ENCODE measurements at places on chromosomes 2 and 18. TPM values are rescaled to one million over a fixed set of nuclear protein-coding genes. Genes with fewer than 3 reads are reported as not detected.

- no peak for DNase-seq
Observed at GRCh38 chr2:162013514-162014475, 60.2 kb downstream of the DPP4 start.

DNA sequence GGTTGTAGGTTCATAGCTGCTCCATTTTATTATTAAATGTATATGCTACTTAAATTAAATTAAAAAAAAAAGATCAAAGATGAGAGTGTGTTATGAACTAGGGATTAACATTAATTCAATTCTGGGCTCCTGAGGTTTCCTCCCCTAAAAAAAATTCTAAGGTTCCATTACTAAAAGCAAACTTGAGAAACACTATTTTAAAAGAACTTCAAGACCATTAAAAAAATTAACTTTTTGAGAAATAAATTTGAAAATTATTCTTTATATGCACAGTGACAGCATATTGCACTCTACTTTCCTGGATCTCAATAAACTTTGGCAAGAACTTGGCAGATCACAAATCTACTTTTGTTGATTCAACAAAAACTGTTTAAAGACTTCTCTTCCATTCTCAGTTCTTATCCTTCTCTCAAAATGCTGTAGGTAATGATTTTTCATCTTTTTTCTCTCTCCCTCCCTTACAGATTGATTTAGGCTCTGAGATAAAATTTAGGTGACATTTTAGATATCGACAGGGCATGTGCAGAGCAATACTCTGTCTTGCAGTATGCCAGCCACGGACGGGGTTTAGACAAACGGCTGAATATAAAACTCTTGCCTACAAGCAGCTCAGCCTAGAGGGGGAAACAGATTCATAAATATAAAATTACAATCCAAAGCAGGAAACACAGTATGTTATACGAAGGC lies 592 bp upstream of the MARS2 start:
- no peak for DNase-seq

- DNase-seq: no peak
Observed at GRCh38 chr2:222554517-222554916, 101.4 kb downstream of the FARSB start.

The CFC1 gene
- total RNA-seq: not detected

- DNase-seq: no peak
Observed at GRCh38 chr2:39937621-39938020, 158.6 kb upstream of the THUMPD2 start.

The UPP2 gene
- 0.19 TPM for total RNA-seq

GRCh38 chr2:160368988-160369930 lies 124.3 kb downstream of the RBMS1 start:
- peak; percentile 24 for DNase-seq

The FLACC1 gene
- 3.7 TPM for total RNA-seq

DNA sequence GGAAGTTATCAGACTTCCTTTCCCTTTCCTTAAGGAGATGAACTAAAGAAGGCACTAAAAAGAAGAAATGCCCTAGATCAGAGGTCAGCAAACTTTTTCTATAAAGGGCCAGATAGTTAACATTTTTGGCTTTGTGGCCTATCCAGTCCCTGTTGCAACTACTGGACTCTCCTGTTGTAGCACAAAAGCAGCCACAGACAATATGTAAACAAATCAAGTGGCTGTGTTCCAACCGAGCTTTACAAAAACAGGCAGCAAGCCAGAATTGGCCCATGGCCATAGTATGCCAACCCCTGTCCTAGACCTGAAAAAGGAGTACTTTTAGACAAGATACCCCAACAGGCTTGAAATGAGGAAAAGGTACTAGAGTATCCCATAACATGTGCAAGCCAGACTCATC lies 10.9 kb downstream of the NHEJ1 start:
- DNase-seq: no peak

The UBE2F gene
- total RNA-seq: 34.5 TPM

DNA sequence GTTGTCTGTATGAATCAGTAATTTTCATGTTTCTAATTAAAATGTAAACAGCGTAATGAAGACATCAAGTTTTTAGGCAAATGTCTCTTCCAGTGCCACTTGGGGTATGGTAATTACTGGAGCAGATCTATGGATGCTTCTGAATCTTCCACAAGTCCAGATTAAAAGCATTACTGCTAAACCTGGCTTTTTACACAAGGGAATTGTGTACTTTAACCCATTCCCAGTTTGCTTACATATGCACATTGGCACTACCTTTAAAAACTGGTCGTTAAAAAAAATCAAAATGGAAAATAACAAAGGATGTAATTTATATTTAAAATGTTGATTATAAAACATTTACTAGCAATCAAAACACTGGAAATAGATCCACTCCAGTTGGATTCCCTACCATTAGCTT lies 19.7 kb downstream of the FIGN start:
- no peak for DNase-seq

DNA sequence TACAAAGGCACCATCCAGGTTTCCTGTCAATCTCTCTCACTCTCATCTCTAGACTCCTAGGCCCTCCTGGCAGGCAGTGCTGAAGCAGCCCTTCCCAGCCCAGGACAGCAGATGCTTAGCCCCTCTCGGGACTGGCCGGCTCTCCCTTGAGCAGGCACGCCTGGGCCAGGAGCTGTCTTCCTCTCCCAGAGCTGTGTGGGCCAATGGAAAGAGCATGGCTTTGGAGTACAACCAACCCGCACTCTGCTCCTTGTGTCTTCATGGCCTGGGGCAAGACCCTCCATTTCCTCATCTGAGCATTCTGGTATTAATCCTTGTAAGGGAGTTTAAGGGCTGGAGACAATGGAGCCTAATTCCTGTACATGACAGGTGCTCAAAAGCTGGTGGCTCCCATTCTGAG lies 97.2 kb downstream of the CAPN13 start:
- no peak for DNase-seq

The IL1R1 gene
- 95.9 TPM for total RNA-seq

GRCh38 chr18:61091379-61091778 lies 241.9 kb upstream of the CDH20 start:
- no peak for DNase-seq

- no peak for DNase-seq
Observed at GRCh38 chr18:37659906-37660305, 94.3 kb upstream of the CELF4 start.
